Stimulated activated effector memory CD8-positive, alpha-beta T cell treated with anti-CD3 and anti-CD28 coated beads, Interleukin-12 subunit alpha, Interleukin-12 subunit beta, amount 100 ng/mL, for 72 hours (primary cell): ENCODE measurements at places on chromosomes 16 and 17.

DNA sequence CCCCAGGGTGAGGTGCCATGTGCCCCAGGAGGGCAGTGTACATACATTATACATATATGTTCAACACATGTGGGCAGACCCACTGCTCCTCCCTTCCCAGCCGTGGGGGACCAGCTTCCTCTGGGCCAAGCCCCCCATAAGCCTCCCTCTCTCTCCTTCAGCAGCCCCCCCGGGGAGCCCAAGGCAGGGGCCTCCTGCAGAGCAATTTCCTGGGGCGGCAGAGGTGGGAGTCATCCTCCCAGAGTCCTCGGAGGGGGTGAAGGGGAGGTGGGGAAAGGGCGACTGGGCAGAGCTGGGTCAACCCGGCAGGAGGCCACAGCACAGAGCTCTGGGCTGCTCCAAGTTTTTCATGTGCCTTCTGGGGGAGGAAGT is 235.1 kb downstream of the ZNF423 start:
- DNase-seq, result no peak

GRCh38 chr17:46170639-46171429 is 22.4 kb downstream of the KANSL1 start:
- no peak for DNase-seq

DNA sequence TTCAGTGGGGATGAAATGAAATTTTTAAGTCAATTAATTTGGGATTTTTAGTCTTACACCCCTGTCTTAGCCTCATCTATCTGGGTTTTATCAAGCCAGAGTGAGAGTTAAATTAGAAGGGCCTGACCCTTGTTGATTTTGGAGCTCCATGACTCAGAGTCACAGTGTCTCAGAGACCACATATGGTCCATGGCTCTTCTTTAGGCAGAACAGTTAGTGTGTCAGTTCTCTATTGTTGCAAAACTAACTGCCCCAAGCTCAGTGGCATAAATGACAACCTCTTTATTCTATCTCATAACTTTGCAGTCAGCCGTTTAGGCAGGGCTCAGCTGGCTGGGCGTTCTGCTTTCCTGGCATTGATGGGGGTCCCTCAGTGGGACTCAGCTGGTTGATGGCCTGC is 44.7 kb downstream of the IRF8 start:
- DNase-seq, result no peak

DNA sequence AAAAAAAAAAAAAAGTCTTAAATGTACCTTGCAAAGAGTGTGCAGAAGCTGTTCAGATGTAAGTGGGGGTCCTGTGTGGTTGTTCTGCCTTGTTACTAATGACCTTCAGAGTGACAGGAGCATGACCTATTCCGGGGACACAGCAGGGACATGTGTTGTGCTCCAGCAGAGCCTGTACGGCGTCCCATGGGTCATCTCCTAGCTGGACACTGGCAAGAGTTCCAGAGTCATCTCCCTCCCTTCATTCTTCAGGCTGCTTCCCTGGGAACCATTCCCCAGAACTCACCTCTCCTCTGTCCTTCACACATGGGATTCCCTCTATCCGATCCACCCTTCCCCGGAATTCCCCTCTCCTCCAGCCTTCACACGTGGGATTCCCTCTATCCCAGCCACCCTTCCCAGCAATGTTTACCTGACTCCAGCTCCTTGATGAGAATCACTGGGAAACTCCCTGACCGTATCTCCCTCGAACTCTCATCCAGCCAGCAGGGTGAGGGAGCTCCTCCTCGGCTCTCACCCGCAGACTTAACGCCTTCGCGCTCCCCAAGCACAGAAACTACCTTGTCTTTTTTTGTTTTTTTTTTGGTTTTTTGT is 85.8 kb downstream of the MRM3 start:
- DNase-seq, result no peak

DNA sequence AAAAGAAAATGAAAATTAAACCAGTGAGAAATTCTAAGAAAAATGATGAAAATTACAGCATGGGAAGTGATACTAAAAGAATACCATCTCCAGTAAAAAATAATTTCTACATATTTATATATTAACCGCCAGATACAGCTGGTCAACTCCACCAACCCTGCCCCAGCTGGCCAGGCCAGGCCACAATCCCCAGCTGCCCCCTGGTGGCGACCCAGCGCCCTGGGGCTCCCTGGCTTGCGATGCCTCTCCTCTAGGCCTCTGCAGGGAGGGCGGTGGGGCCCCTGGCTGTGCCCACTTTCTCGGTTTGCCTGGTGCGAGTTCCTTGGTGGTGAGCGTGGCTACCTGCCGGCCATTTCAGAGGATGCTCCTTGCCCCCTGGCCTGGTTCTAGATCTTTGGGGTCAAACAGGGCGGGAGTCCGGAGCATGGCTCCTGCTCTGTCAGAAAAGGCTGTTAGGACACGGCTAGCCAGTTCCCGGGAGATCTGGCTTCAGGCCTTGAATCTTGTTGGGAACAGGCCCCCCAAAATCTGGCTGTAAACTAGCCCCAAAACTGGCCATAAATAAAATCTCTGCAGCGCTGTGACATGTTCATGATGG is 14.5 kb downstream of the GLIS2 start:
- DNase-seq, result peak; percentile 75

DNA sequence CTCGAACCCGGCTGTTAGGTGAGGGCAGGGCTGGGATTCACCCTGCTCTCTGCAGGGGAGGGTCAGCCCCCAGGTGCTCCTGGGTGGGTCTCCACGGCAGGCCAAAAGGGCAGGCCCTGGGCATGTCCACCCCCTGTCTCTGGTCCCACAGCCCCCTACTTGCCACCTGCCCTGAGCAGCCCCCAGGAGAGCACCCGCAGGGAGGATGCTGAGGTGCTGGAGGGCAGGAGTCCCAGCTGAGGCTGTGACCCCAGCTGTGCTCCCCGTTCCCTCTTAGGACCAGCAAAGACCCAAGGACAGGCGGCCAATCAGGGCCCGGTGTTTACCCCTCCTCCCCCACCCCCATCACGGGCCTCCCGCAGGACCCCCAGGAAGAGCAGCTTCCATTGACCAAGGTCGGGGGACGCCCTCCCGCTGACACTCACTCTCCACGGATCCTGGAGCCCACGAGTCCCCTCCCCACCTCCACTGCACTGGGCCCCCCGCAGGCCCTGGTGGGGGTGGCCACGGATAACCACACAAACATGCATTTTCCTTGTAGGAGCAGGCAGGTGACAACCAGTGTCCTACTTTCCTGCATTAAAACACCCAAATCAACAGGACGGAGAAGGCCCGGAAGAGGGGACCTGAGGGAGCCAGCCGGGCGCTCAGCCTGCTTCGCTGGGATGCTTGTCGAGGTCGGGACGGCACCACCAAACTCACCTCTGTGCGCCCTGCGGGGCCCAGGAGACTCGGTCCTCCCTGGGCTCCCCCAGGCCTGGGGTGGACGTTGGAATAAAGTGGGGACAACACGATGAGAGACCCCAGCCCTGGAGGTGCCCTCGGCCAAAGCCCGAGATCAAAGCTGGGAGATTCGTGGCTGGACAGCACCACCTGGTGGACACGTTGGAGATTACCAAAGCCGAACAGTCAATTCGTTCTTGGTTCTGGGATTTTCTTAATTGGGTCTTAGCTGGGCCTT is 22.5 kb upstream of the ENPP7 start:
- peak; percentile 79 for DNase-seq

- peak; percentile 45 for DNase-seq
Observed at GRCh38 chr16:20849589-20850390, 43.5 kb downstream of the REXO5 start.

- no peak for DNase-seq
Observed at GRCh38 chr16:57688487-57688986, 6.1 kb upstream of the DRC7 start.

- DNase-seq, result no peak
Observed at GRCh38 chr17:79500745-79501618, 109.9 kb downstream of the RBFOX3 start.

- no peak for DNase-seq
Observed at GRCh38 chr17:58680038-58680369, 11.8 kb downstream of the TEX14 start.

DNA sequence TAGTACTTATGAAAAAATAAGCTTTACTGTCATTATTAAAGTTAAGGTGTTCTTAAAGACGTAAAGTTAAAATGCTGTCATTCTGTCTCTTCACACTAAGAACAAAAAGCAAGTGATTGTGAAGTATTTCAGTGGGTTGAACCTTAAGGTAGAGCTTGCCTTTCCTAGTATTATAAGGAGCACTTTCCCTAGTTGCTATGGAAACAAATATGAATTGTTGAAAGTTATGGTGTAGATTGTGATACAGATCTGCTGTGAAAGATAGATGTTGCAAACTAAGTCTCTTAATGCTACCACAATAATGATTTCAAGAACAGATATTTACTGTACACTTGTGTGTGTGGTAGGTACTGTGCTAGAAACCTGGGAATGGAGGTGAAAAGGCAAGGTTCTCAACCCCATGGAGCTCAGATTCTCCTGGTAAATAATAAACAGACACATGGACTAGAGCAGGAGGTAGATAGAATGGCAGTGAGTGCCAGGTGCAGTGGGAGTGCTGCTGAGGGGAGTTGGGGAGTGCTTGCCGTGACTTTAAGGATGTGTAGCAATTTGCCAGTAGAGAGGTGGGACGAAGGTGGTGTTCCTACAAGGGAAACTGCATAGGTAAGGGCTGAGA is 34.7 kb downstream of the MRTFB start:
- no peak for DNase-seq

DNA sequence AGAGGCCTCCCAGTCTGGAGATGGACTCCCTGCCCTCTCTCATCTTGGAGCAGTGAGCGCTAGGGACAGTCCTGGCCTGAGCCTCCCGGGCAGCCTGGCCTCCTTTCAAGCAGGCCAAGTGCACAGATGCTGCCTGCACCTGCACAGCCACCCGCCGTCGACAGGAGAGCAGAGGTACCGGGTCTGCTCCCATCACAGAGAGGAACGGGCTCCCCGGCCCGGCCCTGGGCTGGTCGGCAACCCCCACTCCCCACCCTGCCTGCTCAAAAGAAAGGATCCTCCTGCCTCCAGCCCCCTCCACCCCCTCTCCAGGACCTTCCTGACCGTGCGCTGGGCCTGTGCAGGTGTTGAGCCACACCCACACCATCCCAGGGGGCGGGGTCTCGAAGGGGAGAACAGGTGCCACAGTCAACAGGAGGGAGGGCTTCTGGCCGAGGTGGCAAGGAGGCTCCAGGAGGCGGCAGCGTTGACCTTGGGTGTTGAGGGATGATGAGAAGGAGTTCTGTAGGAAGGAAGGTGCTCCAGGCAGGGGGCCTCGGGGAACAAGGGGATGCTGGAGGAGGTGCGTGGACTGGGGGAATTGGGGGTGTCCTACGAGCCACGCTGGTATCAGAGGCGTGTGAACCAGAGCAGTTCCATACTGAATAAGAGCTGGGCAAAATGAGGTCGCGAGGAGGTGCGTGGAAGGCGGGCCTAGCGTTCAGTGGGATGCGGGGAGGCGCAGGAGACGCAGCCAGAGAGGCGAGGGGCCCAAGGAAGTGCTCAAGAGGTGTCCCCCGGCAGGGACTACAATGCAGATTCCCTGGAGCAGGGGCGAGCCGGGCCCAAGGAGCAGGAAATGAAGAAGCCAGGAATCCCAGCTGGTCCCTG is 967 bp upstream of the CDH15 start:
- DNase-seq, result peak; percentile 59
